ENCODE measurements at places on chromosomes 11 and 22. TPM values are rescaled to one million over a fixed set of nuclear protein-coding genes. Genes with fewer than 3 reads are reported as not detected.

- no peak for DNase-seq
Observed at GRCh38 chr11:104319396-104319795, 155.4 kb upstream of the PDGFD start.

DNA sequence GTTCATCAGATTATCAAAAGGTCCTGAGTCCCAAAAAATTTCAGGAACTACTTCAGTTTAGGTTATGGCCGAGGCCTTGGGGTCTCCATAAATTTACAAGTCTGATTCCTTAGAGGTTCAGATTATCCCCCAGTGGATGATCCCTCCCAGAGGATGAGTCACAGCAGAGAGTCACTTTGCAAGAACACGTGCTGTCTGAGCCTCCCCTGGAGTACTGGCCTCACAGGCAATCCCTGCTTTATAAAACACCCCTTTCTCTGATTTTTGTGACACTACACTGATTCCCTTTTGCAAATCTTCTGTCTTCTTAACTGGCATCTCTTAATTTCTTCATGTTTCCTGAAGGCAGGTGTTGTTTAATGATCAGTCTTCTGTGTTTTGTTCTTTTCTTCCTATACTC, 45.3 kb downstream of the CCDC34 start:
- DNase-seq, result no peak

DNA sequence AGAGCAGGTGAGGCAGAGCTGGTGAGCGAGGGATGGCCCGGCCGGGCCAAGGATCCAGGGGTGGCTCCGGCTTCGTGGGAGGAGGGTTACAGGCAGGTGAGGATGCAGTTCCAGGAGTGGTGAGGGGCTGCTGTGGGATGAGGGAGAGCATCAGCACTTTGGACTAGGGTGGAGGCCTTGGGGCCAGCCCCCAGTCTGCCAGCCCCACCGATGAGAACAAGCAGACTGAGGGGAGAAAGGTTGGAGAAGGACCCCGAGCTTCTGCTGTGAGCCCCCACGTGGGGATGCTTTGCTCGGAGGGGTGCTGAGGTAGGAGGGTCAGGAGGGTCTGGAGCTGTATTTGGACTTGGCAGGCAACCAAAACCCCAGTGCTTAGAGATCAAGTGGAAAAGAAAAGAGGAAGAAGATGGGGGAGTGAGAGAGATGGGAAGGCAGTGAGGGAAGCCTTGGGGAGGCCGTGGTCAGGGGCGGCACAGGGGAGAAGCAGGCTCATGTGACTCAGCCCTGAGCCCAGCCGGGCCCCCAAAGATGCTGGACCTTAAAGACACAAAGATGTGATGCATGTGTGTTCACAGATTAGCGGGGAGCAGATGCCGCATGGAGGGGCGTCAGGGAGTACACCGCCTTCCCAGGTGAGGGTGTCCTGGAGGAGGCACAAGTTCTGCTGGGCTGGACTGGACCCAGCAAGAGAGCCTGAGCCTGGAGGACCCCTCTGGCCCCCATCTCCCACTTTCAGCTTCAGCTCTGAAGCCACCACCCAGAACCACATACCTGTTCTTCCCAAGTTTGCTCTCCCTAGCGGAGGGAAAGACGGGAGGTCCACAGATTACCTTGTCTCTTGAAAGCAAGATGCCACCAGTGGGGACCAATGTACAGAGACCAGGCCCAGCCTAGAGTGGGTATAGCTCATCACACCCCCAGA, 91.3 kb downstream of the CDKN1C start:
- DNase-seq, result no peak

DNA sequence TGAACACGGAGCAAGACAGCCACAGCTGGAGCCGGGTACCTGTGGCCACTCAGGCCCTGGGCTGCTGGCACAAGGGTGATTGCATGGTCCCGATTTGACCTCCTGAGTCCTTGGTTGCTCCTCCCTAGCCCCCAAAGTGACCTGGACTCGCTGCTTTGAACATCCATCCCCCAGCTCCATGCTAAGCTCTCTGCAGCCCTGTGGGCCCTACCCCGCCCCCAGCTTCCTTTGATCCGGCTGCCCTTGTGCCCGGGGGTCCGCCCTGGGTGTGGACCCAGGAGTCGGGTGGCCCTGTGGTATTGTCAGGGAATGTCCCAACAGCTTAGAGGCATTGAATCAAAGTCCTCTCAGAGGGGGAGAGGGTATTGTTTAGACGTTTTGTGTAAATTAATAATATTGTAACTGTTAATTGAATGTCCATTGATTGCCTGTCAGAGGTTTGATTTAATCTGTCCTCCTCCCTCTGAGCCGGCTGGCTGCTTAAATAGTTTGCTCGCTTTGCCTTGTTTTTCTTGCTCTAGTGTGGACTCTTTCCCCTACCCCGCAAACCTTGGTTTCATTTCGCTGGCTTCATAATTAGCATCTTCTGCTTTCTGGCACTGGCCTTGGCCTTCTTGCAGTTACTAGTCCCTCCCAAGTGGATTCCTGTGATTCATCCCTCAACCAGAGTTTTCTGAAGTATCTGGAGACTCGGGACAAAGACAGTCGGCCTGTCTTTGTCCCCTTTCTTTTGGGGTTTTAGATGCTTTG, 20.7 kb downstream of the GRIK4 start:
- no peak for DNase-seq

GRCh38 chr22:27097933-27098332, 440.5 kb downstream of the MIAT start:
- no peak for DNase-seq

- DNase-seq, result no peak
Observed at GRCh38 chr22:26377170-26377830, 51.8 kb upstream of the ASPHD2 start.

DNA sequence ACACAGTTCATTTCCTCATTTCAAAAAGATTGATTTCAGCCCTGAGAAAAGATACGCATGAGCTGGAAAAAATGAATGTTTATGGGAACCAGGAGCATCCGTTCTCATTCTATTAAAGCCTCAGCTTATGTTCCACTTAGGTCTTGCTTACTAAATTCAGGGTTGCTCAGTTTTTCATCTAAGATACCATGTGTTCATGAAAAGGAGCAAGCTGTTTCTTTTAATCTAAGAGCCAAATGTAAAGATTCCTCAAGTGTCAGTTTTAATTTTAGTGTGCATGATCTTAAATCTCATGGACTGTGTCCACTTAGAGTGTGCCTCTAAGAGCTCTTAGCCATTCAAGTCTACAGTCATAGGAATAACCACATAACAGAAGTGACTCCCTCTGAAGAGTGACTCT, 141.5 kb upstream of the ARHGAP42 start:
- no peak for DNase-seq

DNA sequence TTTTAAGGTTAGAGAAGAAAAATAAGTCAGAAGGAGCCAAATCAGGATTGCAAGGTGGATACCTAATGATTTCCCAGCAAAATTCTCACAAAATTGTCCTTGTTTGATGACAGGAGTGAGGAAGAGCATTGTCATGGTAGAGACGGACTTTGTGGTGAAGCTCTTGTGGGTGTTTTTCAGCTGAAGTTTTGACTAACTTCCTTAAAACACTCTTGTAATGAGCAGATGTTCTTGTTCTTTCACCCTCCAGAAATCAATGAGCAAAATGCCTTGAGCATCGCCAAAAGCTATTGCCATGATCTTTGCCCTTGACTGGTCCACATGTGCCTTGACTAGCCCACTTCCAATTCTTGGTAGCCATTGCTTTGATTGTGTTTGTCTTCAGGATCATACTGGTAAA, 20.0 kb downstream of the CALCB start:
- DNase-seq, result no peak

DNA sequence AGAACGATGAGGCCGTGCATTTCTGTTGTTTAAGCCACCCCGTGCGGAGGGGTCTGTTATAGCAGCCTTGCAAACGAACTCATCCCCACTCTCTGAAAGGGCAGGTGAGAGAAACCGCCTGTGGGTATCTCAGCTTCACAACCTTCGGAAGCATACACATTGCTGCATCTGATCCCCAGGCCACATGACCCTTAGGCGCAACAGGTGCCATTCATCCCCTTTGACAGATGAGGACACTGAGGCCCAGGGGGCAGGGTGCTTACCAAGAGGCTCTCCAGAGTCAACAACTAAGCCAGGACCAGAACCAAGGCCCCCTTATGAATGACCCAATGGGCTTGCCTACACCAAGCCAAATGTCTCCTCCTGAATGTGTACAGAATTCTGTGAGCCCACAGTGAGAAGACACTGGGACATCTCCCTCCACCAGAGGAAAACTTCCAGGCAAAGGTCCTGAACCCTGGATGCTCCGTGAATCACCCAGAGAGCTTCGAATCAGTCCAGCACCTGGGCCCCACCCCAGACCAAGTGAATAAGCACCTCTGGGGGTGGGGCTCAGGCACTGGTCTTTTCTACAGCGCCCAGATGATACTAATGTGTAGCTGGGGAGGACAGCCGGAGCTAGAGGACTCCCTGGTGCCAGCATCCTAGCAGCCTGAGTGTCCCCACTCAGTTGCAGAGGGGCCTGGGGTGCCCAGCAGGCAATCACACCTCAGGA, 83.2 kb downstream of the BUD13 start:
- no peak for DNase-seq

DNA sequence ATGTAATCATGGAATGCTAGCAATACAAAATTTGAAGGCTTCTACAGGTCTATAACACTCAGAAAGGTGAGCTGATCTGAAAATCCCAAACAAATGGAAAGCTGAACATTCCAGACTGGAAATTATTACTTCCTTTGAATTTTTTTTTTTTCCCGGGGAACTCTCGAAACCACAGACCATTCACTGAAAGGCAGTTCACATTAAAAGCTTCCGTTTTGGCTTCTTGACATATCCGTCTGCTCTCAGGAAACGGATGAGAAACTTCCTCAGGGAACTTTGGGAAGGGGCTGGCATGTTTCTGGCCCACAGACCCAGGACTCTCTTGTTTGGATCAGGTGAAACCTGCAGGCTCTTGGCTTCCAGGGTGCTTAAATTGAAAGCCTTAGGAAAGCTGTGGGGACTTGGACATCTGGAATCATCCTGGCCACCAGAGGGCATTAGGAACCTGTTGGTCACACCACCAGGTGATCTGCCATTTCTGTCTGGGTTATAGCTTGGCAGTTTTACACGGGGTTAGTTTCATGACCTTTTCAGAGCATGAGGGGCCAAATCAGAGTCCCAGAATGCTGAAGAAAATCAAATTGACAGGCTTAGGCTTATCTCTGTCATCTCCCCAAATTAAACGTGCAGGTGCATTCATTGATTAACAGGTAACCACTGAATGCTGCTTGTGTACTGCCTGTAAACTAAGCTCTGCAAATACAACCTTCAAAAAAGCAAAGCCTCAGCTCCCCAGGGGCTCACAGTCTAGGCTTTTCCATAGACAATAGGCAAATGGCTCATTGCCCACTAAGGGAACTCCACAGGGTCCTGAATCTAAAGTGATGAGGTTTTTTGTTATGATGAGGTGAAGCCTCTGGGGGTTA, 22.7 kb upstream of the GRAMD1B start:
- peak; percentile 20 for DNase-seq

DNA sequence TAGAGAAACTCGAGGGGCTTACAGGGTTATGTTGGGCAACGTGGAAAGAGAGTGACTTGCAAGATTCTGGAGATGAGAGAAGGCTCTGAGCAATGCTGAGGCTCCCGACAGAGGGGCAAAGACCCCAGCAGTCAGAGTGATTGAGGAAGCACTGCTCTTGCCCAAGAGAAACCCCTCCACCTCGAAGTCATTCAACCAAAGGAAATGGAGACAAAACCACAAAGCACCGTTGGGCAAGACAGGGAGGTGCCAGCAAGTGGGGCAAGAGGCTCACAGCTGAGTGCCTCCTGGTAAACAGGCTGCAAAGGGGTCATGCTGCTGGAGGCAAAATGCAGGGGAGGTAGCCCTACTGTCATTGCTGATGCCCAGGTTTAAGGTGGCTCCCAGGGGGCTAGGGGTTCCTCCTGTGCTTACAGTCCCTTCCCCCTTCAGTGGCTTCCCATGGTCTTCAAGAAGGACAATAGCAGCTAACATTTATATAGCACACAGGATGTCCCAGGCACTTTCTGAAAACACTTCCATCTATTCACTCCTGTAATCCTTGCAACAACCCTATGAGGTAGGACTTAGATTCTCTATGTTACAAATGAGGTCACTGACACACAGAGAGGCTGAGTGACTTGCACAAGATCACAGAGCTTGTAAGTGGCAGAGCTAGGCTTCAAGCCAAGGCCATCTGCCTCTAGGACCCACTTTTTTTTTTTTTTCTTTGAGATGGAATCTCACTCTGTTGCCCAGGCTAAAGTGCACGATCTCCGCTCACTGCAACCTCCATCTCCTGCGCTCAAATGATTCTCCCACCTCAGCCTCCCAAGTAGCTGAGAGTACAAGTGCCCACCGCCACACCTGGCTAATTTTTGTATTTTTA, 18.1 kb upstream of the MYH9 start:
- DNase-seq, result no peak

GRCh38 chr11:94544646-94545263, 1.0 kb downstream of the FUT4 start:
- peak; percentile 32 for DNase-seq

DNA sequence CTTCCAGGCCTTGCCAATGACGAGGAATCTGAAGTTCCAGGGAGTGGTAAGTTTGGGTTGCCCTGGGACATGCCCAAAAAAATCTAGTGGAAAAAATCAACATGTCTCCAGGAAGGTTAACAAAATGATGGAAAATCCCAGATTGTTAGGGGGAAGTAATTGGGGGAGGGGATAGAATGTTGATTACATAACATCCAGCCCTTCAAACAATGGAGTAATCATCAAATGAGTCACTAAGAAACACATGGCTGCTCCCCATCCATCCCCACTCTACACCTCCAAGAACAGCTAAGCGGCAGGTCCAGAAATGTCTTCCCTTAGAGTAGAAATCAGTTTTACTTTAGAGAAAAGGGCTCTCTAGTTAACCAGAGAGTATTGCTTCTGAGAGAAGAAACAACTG, 94.9 kb downstream of the ETS1 start:
- no peak for DNase-seq

The ANKK1 gene
- polyA plus RNA-seq, result 0.42 TPM

The IGSF9B gene
- 2.0 TPM for polyA plus RNA-seq

The UBE2L6 gene
- polyA plus RNA-seq, result 78.7 TPM

The TTC36 gene
- polyA plus RNA-seq, result 1.2 TPM

The GTSE1 gene
- polyA plus RNA-seq, result 11.9 TPM

The POU2AF2 gene
- polyA plus RNA-seq, result 0.15 TPM

All from right lung (tissue), 10 donors.